NCI-H524 treated with DMSO at 0.1 percent for 48 hours (cell line): ENCODE measurements at places on chromosomes 16 and 17.

GRCh38 chr17:28397275-28397674 is 8.7 kb downstream of the SLC46A1 start:
- no peak for DNase-seq

DNA sequence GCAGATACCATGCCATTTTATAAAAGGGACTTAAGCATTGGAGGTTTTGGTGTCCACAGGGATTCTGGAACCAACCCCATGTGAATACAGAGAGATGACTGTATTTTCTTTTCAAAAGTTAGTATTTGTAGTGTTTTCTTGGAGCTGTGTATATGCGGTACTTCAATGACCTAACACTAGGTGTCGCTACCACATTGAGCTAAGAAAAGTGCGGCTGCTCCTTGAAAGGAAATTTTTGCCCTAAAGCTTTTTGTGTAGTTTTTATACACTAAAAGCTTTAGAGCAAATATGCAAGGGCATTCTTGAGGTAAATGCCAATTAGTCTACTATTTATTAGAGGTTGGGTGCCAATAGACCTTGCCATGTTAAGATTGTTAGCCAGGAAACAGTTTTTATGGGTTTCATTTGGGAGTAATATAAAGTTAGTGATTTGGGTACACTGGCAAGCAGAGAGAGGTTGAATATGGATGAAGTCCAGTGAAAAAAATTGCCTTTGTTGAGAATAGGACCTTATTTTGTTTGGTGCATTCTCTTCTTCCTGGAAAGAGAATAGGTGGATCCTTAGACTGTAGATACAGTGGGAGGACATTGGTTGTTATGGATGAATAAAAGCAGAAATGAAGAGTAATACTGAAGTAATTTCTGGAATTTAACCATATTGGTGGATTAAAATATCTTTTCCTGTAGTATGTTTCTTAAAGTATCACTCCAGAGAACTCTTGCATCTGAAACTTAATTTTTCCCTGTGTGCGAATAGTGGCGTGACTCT is 43.3 kb downstream of the BCAS3 start:
- peak; percentile 13 for DNase-seq

GRCh38 chr16:9821970-9822369 is 360.3 kb downstream of the GRIN2A start:
- no peak for DNase-seq

GRCh38 chr17:72135546-72136325 is 14.9 kb downstream of the SOX9 start:
- no peak for DNase-seq

- DNase-seq = no peak
Measured at GRCh38 chr17:69779378-69780214, 295.4 kb upstream of the KCNJ16 start.

DNA sequence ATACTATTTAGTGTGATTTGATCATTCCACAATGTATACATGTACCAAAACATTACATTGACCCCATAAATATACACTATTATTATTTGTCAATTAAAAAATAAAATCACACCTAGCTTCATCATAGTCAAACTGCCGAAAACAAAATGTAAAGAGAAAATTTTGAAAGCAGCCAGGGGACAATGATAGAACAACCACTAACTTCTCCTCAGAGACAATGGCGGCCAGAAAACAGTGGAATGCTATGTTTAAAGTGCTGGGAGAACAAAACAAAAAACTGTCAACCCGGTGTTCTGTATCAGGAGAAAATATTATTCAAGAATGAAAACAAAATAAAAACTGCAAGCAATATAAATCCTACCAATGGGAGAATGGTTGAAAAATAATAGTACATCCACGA is 63.2 kb downstream of the METRNL start:
- no peak for DNase-seq

DNA sequence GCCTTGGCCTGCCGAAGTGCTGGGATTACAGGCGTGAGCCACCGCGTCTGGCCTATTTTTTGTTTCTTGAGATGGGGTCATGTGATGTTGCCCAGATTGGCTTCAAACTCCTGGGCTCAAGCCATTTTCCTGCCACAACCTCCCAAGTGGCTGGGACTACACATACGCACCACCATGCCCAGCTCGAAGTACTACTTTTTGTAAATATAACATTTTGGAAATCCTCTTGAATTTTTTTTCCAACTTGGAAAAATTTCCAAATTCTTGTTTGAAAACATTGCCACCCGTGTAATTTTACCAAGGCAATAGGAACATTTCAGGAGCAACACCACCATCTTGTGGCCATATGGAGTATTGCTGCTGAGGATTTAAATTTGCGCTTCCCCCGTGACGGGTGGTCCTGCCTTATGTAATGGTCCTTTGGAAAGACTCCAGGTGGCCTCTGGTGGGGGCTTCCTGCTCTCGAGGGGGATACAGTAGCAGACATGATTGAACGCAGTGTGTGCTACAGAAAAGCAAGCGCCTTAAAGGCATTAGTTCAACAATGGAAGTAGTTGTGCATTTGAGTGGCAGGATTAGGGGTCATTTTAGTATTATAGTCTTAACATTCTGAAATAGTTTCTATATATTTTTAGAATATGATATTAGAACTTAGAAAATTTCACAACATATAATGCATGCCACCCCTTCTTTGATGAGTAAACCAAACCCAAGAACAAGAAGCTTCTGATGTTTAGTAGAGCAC is 8.0 kb downstream of the FLYWCH1 start:
- no peak for DNase-seq

GRCh38 chr17:73184136-73184993 is 8.5 kb upstream of the COG1 start:
- no peak for DNase-seq

GRCh38 chr16:7938175-7938574 is 605.5 kb downstream of the RBFOX1 start:
- DNase-seq = no peak

DNA sequence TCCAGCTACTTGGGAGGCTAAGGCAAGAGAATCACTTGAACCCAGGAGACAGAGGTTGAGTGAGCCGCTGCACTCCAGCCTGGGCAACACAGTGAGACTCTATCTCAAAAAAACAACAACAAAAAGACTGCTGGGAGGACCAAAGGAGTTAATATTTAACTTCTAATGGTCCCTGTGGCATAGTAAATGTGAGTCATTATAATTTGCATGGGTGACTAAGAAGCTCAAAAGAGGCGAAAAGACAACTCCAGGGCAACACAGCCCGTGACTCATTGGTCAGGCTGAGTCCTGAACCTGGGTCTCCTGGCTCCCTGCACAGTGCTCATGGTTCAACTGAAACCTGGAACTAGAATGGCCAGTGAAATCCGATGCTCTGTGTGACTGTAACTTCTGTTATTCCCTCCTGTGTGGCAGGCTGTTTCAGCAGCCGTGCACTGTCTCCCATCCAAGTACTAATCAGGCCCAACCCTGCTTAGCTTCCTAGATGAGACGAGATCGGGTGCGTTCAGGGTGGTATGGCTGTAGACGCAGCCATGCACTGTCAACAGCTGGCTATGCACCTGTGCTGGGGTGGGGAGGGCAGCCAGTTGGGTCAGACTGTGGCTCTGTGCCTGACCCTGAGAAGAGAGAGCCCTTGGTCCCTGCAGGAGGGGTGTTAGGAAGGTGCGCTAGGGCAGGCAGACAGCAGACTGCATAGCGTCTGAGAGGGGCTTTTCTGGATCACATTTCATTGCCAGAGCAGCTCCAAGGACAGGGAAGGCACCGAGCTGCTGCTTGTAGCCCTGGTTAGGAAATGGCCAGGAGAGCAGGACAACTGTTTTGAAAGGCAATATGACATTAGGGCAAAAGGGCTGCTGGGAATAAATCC is 14.5 kb upstream of the GPRC5C start:
- peak; percentile 93 for DNase-seq

DNA sequence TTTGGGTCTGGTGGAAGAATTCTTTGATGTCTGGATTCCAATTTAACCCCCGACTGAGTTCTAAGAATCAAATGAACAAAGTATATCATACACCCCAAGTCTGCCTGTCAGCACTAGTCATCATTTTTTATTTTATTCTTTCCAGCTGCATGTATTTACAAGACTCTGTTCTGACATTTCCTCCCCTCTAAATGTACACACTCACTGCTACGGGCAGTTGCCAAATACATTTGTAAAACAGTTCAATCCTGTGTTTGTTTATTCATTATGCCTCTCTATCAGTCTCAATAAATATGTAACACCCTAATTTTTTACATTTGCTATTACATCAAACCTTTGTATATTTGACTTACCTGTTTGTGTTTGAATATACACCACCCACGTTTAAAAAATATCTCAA is 422.3 kb upstream of the PSMD7 start:
- DNase-seq = no peak

DNA sequence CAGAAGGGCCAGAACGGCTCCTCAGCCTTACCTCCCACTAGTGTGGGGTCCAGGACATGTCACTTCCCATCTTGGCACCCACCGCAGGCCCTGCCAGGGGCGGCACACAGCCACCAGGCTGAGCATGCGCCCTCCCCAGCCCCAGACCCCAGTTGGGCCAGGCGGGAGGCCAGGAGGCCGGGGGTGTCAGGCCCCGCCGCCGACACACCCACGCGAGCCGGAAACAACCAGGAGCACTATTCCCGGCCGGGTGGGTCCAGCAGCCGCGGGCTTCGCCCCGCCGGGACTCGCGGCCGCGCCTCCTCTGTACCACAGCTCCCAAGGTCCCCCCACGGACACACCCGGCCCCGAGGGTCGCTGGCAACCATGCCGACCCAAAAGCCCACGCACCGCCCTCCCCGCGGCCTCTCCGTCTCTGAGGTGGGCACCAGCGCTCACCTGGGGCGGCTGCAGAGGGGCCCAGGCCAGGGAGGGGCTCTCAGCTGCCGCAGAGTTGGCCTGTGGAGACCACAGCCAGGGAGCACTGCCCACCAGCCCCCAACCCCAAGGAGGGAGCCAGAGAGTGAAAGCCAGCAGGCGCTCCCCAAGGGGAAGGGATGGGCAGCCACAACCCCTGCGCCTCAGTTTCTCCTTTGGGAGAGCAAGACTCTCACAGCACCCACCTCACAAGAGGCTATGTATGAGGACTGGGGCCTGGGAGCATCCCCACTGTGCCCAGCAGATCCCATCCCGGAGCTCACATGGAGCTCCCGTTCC is 18.0 kb downstream of the B9D1 start:
- no peak for DNase-seq

DNA sequence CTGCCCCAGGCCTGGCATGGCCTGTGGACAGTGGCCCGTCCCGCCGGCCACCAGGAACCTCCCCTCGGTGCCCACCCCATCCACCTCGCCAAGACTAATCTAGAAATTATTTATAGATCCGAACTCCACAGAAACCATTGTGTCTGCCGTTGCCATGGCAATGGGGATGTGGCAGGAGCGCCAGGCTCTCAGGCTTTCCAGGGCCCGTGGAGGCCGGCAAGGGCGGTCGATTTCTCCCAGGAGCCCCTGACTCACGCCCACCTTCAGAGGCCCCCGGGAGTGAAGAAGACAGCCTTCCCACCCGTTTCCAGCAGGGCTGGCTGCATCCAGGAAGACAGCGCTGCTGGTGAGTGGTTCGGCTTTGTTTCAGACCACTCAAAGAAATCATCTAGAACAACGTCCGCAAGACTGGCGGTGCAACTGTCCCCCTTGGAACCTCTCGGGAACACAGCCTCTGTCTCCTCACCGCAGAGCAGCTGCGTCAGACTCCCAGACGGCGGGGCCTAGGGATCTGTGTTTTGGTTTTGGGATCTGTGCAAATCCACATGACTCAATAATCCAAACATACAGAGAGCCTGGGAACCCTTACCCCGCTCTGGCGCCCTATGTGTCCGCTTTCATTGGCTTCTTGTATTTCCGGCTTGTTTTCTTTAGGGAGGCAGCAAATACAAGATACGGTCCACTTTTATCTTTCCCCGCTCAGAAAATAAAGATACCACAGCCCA is 48.5 kb upstream of the ZCCHC14 start:
- no peak for DNase-seq

- no peak for DNase-seq
Measured at GRCh38 chr16:49684696-49685095, 171.2 kb downstream of the ZNF423 start.

GRCh38 chr17:31374094-31374447 is 17.4 kb upstream of the RAB11FIP4 start:
- no peak for DNase-seq

GRCh38 chr17:55162556-55162946 is 102.2 kb upstream of the HLF start:
- no peak for DNase-seq

GRCh38 chr16:55149622-55150021 is 174.4 kb upstream of the IRX6 start:
- no peak for DNase-seq

DNA sequence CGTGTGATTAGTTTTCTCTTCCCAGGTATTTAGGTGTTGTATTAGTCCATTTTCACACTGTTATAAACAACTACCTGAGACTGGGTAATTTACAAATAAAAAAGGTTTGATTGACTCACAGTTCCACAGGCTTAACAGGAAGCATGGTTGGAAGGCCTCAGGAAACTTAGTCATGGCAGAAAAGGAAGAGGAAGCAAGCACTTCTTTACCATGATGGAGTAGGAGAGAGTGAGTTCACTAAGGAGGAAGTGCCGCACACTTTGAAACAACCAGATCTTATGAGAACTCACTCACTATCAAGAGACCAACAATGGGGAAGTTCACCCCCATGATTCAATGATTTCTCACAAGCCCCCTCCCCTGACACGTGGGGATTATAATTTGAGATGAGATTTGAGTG is 1343.7 kb upstream of the GOT2 start:
- no peak for DNase-seq

DNA sequence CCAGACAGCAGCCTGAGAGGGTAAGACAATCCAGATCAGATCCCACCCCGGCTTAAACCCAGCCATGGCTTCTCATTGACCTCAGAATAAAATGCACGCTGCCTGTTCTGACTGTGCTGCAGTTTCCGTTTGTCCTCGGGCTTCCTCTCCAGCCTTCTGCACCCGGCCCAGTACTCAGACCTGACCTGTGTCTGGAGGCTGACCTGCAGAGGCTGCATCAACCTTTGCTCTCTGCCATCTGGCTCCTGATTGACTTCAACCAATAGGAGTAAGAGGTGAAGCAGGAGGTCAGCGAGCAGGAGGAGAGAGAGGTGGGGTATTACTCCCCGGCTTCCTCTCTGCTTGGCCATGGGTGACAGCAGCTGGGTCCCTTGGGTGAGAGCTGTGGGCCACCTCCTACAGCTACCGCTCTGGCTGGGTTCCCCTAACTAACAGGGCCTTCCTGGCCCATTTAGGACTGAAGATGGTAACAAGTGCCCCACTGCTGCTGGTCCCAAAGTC is 46.7 kb downstream of the C16orf82 start:
- DNase-seq = no peak

GRCh38 chr17:38844261-38844757 is 9.2 kb downstream of the RPL23 start:
- no peak for DNase-seq

GRCh38 chr16:79171504-79171903 is 429.0 kb downstream of the MAF start:
- DNase-seq = no peak

DNA sequence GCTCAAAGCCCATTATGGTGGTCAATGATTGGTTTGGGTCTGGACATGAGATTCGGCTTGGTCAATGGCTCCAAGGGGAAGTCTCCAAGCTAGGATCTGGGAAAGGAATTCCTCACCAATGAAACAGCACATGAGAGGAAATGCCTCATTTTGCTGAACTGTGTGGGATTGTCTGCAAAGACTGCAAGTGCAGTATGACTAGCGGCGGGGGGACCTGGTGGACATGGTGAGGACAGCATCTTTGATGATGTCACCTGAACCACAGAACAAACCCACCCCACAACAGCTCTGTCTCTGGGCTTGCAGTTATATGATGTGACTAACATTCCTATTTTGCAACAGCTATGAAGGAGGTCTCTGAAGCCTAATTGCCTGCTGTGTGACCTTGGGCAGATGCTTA is 50.6 kb upstream of the NKD1 start:
- DNase-seq = no peak
